Mesothelial cell of epicardium (in vitro differentiated cells): ENCODE measurements at places on chromosomes 7 and 10. TPM values are rescaled to one million over a fixed set of nuclear protein-coding genes. Genes with fewer than 3 reads are reported as not detected.

- H3K4me1 ChIP-seq: peaks cover 58% of the 10 kb centered on the region
- H3K27me3 ChIP-seq: no peaks in the 10 kb centered on the region
- H3K4me3 ChIP-seq: peak overlapping the region; percentile 2
- H3K27ac ChIP-seq: no peak overlapping the region
- peaks cover 8% of the 10 kb centered on the region for H3K36me3 ChIP-seq
Observed at GRCh38 chr7:150401861-150402631, 22.9 kb downstream of the ZNF775 start.

Gene CYP2C19
- not detected in 3 replicates for total RNA-seq

- H3K4me3 ChIP-seq: no peak overlapping the region
- no peaks in the 10 kb centered on the region for H3K36me3 ChIP-seq
- peaks cover 11% of the 10 kb centered on the region for H3K4me1 ChIP-seq
- DNase-seq: no peak
Observed at GRCh38 chr10:77320971-77321471, 316.6 kb downstream of the KCNMA1 start.

GRCh38 chr7:10075866-10076265 is 897.8 kb upstream of the PHF14 start:
- no peak for DNase-seq
- no peak overlapping the region for H3K4me3 ChIP-seq
- peaks cover 5% of the 10 kb centered on the region for H3K4me1 ChIP-seq

Gene FEZF1
- total RNA-seq: not detected in 3 replicates

Gene EEPD1
- total RNA-seq: 18.0 to 21.8 TPM (median 20.1 TPM) in 3 replicates

- H3K27me3 ChIP-seq: no peaks in the 10 kb centered on the region
- H3K4me1 ChIP-seq: peaks cover 44% of the 10 kb centered on the region
- no peak overlapping the region for H3K4me3 ChIP-seq
- no peak for DNase-seq
Observed at GRCh38 chr7:19327018-19327417, 181.8 kb upstream of the FERD3L start.

DNA sequence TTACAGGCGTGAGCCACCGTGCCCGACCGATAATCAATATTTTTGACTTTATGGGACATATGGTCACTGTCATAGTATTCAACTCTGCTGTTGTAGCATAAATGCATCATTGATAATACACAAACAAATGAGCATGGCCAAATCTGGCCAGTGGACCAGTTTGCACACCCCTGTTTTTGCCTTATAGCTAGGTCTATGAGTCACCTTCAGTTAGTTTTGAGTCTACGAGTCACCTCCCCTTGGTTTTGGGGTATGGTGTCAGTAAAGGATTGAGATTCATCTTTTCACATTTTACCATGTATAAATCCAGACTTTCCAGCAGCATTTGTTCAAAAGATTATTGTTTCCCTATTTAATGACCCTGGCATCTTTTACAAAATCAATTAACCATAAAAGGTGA is 362.5 kb upstream of the NRP1 start:
- H3K27ac ChIP-seq: no peak overlapping the region
- no peaks in the 10 kb centered on the region for H3K27me3 ChIP-seq
- H3K4me3 ChIP-seq: no peak overlapping the region
- DNase-seq: no peak
- peaks cover 16% of the 10 kb centered on the region for H3K36me3 ChIP-seq

DNA sequence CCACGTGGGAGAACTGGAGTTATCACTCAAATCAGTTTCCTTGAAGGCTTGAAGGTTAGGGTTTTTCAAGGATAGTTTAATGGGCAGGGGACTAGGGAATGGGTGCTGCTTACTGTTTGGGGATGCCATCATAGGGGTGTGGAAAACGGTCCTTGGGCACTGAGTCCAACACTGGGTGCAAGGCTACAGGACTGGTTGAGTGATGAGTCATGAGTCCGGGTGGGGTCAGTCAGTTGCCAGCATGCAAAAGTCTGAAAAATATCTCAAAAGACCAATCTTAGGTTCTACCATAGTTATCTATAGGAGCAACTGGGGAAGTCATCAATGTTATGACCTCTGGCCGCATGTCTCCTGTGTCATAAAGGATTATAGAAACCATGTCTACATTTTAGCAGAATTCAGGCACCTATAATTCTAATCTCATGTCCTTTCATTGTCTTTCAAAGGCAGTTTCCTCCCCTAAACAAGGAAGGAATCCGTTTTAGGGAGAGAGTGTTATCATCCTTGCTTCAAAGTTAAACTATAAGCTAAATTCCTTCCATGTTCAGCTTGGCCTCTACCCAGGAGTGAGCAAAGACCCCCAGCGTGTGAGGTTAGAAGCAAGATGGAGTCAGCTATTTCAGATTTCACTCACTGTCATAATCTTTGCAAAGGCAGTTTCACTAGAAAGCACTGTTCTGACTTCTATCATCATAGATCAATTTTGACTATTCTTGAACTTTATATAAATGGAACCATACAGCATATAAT is 94.5 kb downstream of the COL26A1 start:
- H3K4me1 ChIP-seq: peaks cover 8% of the 10 kb centered on the region
- no peak for DNase-seq
- no peak overlapping the region for H3K4me3 ChIP-seq
- no peaks in the 10 kb centered on the region for H3K27me3 ChIP-seq
- peak overlapping the region; percentile 74 for H3K27ac ChIP-seq

DNA sequence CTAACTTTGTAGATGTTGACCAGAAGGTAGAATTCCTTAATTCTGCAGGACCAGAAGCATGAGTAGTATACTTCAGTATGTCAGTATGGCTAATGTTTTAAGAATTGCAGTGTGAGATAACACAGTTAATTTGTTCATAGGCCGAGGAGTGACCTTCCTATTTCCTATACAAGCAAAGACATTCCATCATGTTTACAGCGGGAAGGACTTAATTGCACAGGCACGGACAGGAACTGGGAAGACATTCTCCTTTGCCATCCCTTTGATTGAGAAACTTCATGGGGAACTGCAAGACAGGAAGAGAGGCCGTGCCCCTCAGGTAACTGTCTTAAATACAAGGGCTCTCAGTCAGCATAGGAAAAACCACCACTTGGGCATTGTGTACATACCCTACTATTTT is 7.2 kb downstream of the DDX21 start:
- H3K27ac ChIP-seq: no peak overlapping the region
- H3K4me3 ChIP-seq: no peak overlapping the region
- H3K27me3 ChIP-seq: no peaks in the 10 kb centered on the region
- no peaks in the 10 kb centered on the region for H3K4me1 ChIP-seq

GRCh38 chr7:80187279-80187678 is 52.6 kb downstream of the GNAI1 start:
- H3K36me3 ChIP-seq: peaks cover 7% of the 10 kb centered on the region
- H3K4me3 ChIP-seq: no peak overlapping the region
- H3K27me3 ChIP-seq: no peaks in the 10 kb centered on the region
- H3K27ac ChIP-seq: peak overlapping the region; percentile 23
- no peak for DNase-seq

DNA sequence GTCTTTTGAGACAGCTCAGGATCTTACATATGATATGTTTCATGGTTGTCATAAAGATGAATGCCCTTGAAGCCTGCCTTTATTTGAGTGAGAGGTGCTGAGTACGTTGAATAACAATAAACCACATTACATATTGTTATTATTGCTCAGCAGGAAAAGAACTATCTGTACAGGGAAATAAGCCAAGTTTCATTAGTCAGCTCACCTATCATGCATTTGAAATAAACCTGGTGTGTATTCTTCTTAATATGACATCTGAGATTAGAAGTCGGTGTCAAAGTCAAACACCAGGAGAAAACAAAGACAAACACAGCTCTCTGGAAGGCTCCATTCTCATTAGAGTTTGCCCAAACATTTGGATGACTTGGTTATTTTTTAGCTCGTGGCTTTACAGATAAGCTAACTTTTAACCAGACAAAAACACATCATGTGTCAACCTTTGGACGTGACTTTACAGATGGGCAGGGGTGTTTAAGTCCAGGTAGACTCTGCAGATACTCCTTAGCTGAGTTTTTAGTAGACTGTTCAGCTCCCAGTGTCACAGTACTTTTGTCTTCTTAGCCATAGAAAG is 71.2 kb upstream of the AOAH start:
- H3K27ac ChIP-seq: no peak overlapping the region
- H3K4me1 ChIP-seq: peaks cover 3% of the 10 kb centered on the region
- H3K4me3 ChIP-seq: no peak overlapping the region
- no peaks in the 10 kb centered on the region for H3K36me3 ChIP-seq

Gene ARHGEF35
- total RNA-seq: 14.9 to 15.9 TPM (median 15.0 TPM) in 3 replicates

DNA sequence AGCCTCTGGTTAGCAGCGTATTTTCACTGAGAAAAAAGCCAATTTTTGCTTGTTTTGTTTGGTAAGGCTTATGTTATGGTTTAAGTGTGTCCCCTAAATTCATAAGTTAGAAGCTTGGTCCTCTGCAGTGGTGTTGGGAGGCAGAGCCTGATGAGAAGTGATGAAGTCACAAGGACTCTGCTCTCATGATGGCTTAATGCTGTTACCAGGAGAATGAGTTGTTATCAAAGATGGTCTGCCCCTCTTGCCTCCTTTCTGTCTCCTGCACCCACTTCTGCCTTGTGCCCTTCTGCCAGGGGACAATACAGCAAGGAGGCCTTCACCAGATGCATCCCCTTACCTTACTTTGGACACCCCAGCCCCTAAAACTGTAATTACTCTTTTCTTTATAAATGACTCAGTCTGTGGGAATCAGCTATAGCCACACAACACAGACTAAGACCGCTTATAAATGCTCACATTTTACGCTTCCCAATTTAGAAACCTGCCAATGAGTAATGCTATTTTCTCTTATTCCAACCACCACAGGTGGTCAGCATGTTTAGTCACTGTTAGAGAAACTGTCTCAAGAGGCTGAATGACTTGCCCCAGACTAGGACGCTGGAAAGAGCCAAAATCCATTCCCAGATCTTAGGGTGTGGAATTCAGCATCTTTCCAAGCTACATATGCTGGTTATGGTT is 6.1 kb upstream of the PKD1L1 start:
- no peaks in the 10 kb centered on the region for H3K4me1 ChIP-seq
- no peak overlapping the region for H3K4me3 ChIP-seq
- DNase-seq: no peak
- H3K36me3 ChIP-seq: peaks cover 23% of the 10 kb centered on the region
